ENCODE measurements at places on chromosomes 1 and 21.
A peak's percentile ranks its signal among the peaks of the same experiment; 100 is the strongest.

DNA sequence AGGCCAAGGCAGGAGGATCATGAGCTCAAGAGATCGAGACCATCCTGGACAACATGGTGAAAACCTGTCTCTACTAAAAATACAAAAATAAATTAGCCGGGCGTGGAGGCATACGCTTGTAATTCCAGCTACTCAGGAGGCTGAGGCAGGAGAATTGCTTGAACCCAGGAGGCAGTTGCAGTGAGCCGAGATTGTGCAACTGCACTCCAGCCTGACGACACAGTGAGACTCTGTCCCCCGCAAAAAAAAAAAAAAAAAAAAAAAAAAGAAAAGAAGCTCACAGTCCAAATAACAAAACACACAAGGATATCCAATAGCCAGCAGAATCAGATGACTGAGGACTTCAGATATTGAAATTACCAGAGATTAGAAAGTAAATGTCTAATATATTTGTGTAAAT lies 11.8 kb downstream of the AHCTF1 start:
- no peak for DNase-seq

DNA sequence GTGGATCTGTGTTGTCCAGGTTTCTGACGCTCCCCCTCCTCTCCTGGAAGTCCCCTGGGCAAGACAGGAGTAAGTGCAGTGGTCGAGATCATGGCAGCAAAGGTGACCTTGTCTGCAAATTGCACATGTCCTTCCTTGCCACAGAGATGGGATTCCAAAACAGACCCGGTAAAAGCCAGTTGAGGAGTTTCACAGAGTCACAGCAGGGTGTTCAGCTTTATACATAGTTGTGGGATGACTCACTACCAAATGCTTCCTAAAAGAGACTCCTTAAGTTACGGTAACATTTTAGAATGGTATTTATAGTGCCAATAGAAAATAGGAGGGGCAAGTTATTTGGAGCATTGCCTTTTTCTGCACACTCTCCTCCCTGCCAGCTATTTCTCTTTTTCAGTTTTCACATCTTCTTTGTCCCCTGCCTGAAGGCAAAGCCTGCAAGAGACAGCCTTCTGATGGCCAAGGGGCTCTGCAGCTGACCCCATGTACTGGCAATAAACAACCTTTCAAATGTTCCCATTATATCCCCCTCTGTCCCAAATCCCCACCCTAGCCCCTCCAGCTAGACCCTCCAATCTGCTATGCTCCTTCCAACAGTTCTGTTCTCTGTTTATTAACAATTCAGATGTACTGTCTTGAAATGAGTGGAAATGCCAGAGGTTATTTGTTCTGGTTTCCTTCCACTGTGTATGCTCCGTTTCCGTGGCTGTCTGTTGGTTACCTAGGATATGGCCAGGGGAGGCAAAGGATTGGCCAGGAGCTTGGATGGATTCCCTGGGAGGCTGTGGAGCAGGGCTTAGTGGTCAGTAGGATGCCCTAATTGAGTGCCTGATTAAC lies 115.0 kb downstream of the TGFB2 start:
- peak; percentile 62 for DNase-seq

DNA sequence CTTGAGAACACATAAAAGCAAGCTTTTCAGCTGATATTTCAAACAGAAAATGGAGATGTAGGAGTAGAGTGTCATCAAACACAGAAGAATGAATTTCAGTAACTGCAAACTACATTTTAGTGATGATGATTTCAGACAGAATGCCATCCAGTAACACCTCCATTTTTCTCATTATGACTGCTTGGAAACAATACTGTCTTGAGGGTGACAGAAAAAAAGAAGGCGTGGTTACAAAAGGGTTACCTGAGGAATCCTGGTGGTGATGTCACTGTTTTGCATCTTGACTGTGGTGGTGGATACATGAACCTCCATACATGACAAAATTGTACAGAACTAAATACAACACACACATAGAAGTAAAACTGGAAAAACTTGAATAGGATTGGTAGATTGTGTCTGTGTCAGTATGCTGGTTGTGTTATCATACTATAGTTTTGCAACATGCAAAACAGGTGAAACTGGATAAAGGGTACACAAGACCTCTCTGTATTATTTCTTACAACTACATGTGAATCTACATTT lies 375.9 kb downstream of the PTBP2 start:
- DNase-seq, result no peak

DNA sequence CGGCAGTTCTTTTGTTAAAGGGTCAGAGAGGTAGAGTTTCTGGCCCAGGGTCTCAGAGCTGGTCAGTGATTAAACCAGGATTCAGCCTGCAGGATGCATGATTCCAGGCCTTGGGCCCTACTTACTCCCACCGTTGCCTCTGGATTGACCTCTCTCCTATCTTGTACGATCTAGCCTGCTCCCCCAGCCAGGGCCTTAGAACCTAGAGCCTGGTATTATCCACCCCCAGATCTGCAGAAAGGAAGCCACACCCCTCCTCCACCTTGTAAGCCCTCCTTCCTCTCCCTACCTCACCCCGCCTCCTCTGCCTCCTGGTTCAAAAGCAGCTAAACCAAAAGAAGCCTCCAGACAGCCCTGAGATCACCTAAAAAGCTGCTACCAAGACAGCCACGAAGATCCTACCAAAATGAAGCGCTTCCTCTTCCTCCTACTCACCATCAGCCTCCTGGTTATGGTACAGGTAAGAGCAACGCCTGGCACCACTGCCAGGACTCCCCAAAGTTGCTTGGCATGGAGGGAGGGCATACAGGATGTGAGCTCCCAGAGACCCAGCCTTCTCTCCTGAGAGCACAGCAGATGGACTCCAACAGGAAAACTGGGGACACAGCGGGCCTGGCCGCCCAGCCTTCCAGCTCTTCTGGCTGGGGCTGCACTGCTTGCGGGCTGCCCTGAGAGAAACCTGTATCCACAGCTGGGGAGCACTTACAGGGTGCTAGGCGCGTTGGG lies at the start of gene CD52:
TSS of gene CD52 (plus strand) at position 347 of the 726 bp plus-strand sequence. CDS start at position 407, 60 bp downstream.
- peak; percentile 68 for DNase-seq

GRCh38 chr1:40948741-40949443 lies 30.6 kb upstream of the CTPS1 start:
- peak; percentile 69 for DNase-seq

- no peak for DNase-seq
Measured at GRCh38 chr1:210626341-210626740, 297.6 kb downstream of the HHAT start.

- peak; percentile 97 for DNase-seq
Measured at GRCh38 chr1:161098210-161099068, at the start of gene KLHDC9. KLHDC9 (plus strand) TSS chr1:161098361; CDS start chr1:161098536, 175 bp downstream.

DNA sequence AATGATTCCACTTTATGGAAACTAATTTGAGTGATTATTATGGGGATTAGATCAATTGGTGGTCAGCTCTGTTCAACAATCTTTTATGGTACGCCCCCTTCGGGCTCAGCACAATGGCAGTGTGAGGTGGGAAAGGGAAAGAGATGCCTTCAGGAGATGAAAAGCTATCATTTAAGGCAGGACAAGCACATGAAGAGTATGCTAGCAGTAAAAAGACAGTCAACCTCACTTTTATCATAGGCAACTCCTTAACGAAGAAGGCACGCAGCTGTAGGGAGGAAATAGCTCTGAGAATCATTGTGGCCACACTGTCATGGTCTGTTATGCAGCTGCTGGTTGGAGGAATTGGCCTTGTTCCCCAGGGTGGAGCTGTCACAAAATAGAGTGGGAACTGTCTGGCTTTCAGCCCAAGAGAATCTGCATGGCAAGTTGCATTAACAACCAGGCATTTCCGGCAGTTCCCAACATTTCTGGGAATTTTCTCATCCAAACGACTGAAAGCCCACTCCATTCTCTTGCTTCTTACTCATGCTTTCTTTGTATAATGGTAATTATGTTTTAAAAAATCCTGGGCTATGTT lies 54.4 kb upstream of the BCL10 start:
- no peak for DNase-seq

- peak; percentile 62 for DNase-seq
Measured at GRCh38 chr21:29376556-29376955, 77.8 kb downstream of the BACH1 start.

GRCh38 chr21:25507522-25507921 lies 99.8 kb downstream of the MRPL39 start:
- peak; percentile 20 for DNase-seq

DNA sequence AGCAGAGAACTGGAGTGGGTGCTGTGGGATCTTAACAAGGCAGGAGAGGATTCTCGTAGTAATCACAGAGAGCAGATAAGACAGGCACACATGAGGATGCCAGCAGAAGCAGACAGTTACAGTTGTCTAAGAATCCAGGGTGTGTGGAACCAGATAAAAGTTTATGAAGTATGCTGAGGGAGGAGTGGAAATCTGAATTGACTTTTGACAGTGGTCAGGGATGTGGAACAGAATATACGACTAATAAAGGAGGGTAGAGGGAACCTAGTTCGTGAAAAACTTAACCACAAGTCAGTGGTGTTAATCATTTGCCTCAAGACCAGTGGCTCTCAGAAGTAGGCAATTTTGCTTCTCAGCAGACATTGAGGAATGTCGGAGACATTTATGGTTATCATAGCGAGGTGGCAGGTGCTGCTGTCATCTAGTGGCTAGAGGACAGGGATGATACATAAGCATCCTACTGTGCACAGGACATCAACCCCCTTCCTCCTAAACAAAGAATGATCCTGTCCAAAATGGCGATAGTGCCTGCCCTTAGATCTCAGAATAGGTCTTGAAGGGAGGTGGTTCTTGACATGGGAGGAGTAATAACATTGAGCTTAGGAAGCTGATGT lies 3.0 kb downstream of the LRRC8D start:
- no peak for DNase-seq

- DNase-seq, result no peak
Measured at GRCh38 chr1:209667103-209667502, 8.1 kb upstream of the G0S2 start.

GRCh38 chr1:2502661-2503553 lies 23.5 kb downstream of the PANK4 start:
- DNase-seq, result no peak

GRCh38 chr1:219062161-219062560 lies 111.5 kb upstream of the LYPLAL1 start:
- DNase-seq, result no peak

DNA sequence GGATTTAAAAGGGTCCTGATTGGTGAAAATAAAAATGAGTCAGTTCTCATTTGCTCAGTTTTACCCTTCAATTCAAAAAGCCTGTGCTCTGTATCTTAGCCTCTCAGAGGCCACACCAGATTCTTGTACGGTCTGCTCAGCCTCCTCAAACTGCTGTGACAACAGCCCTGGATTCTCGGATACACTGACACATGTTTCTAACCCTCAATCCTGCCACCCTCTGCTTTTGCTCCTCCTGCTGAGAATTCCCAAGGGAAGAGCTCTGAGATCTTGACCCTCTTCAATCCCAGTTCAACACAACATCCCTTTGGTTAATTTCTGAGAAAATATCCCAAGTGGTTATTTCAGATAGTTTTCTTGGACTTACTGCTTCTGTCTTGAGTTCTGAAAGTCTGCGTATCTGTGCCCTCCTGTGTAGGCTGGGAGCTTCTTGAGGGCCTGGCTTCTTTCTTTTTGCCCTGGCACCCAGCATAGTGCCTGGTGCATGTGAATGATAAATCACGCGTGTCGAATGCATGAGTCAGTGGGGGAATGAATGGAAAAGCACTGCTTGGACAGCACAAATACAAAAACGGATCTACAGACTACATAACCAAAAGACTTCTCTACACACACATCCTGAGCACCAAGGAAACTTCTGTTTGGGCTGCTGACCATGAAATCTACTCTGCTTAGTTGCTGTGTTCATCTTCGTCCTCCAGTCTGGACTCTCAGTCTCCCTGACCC lies 24.5 kb downstream of the IRF2BP2 start:
- DNase-seq, result no peak

DNA sequence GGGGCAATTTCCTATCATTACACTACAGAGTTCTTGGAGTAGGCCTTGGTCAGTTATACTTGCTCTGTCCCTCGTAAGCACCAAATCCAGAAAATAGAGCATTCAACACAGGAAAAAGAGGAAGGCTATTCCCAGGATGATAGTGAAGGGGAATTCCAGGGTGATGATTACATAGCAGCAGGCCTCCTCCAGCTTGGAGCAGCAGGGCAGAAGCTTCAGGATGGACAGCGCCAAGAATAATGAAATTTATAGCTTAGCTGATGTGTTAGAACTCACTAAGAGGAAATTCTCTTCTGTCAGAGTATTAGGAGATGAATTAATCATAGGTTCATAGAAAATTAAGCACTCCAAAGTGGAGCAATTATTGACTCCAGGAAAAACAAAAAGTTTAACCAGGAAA lies 10.8 kb upstream of the SMAP2 start:
- DNase-seq, result no peak

GRCh38 chr1:228315945-228316588 lies 90.6 kb downstream of the TRIM11 start:
- no peak for DNase-seq

DNA sequence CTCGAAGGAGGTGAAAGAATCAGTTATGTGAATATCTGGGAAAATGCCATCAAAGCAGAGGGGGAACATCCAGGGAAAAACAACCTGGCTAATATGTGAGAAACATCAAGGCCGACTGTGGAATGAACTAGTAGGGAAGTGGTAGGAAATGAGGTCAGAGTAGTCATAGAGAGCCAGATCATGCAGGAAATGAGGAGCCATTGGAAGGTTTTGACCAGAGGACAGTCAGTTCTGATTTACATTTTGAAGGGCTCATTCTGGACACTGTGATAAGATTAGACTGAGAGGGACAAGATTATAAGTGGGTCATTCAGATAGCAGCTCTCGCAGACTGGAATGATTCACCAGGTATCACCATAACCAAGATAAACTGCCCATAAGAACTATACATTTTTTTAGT lies 63.7 kb downstream of the SYT14 start:
- no peak for DNase-seq

GRCh38 chr1:42450061-42450460 lies 5.8 kb downstream of the ZMYND12 start:
- DNase-seq, result no peak

DNA sequence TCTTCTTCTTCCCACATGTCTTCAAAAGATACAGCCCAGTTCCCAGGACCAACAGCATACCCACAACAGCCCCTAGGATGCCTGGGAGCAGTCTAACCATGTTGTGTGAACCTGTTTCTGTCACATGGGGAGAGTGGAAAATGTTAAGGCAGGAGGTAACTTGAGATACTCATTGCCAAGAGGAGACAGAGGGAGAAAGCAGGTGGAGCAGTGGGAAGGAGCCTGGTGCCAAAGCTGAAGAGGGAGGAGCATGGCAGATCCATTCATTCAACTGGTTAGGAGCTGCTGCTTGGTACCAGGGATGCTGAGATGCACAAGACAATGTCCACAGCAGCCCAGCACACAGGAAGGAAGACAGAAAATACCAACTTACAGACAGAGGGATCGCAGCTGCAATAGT lies 149.8 kb upstream of the ETV3 start:
- DNase-seq, result no peak

- no peak for DNase-seq
Measured at GRCh38 chr1:9719978-9720722, 68.6 kb downstream of the PIK3CD start.

All from iPS-NIHi11 (cell line).